ENCODE measurements at places on chromosomes 3 and 15.

DNA sequence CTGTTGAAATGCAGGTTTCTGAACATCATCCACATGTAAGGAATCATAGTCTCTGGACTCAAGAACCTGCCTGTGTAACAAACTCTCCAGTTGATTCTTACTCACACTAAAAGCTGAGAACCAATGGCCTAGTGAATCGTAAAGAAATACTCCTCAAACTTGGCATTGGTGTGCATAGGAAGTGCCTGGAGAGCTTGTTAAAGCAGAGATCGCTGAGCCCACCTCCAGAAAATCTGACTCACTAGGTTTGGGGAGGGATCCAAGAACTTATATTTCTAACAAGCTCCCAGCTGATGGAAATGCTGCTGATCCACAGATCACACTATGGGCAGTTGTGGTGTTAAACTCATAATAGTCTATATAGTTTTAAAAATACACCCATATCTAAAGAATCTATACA is 55.8 kb upstream of the LMCD1 start:
- no peak for DNase-seq

DNA sequence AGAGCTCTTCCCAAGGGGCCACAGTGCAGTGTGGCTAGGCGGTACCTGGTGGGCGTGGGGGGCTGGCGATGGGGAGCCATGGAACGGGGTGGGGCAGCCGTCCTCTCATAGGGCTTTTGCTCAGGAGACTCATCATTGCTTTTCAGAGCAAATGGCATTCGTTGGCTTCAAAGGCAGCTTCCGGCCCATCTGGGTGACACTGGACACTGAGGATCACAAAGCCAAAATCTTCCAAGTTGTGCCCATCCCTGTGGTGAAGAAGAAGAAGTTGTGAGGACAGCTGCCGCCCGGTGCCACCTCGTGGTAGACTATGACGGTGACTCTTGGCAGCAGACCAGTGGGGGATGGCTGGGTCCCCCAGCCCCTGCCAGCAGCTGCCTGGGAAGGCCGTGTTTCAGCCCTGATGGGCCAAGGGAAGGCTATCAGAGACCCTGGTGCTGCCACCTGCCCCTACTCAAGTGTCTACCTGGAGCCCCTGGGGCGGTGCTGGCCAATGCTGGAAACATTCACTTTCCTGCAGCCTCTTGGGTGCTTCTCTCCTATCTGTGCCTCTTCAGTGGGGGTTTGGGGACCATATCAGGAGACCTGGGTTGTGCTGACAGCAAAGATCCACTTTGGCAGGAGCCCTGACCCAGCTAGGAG is 40.8 kb downstream of the MESD start:
- no peak for DNase-seq

DNA sequence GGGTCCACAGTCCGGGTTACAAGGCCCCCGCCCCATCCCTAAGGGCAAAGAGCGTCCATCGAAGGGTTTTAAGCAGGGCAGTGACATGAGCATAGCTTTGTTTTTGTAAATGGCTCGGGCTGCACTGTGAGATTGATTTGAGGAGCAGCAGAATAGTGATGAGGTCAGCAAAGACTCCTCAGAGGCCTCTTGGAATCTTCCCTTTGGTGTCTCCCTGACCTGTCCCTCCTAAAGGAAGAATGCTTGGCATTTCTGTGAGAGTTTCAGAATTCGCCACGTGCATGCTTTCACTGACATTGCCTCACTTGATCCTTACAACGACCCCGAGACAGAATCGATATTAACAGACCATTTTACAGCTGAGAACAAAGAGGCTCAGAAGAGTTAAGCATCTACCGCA is 20.3 kb downstream of the LAMP3 start:
- no peak for DNase-seq

- DNase-seq: peak; percentile 81
Observed at GRCh38 chr15:66151809-66152208, 101.7 kb downstream of the MEGF11 start.

DNA sequence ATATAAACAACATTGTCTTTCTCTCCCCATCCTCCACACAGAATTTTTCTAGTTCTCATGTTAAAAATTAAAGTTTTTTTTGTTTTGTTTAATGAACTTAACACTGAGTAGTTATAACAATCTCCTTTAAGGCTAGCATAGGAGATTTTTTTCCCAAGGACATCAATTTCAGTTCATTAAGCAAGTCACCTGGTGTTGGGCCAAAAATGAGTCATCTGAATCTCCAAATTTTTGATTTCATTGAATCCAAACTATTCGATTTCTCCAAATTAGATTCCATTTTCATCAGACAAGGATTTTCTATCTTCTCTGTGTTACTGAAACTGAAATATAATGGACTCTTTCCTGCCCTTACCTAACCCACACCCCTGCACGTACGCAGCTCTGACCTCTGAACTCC is 631.4 kb upstream of the MDFIC2 start:
- no peak for DNase-seq

DNA sequence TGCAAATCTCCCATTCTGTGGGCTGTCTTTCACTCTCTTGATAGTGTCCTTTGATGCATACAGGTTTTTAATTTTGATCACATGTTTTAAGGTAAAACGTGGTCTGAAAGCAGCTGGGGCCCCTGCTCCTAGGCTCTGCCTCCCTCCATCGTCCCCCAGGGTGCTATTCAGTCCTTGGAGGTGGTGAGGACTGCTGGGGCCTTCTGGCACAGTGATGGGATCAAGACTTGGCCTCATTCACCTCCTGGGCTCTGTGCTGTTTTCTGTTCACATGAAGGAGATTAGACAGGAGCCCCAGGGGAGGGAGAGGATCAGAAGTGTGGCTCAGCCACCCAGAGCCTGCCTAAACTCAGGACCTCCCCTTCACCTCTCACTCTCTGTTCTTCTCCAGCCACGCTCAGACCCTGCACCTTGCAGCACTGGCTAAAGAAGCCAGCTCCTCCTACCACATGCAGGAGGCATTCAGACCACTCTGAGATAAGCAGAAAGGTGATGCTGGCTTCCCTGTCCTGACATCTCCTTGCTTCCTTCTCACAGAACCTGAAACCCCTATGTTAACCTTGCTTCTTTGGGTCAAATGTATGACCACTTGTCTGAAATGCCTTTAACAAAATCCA is 43.9 kb downstream of the PAQR5 start:
- DNase-seq: no peak

DNA sequence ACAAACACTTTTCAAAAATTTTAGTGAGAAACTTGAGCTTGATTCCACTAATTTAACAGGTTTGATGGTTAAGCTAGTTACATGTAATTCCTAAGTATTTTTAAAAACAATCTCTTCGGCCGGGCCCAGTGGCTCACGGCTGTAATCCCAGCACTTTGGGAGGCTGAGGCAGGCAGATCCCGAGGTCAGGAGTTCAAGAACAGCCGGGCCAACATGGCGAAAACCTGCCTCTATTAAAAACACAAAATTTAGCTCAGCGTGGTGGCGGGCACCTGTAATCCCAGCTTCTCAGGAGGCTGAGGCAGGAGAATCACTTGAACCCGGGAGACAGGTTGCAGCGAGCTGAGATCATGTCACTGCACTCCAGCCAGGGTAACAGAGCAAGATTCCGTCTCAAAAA is 25.3 kb downstream of the TRA2B start:
- DNase-seq: no peak

- peak; percentile 28 for DNase-seq
Observed at GRCh38 chr15:92277776-92278175, 115.9 kb upstream of the ST8SIA2 start.

- DNase-seq: no peak
Observed at GRCh38 chr3:17023006-17023664, 138.4 kb downstream of the PLCL2 start.

DNA sequence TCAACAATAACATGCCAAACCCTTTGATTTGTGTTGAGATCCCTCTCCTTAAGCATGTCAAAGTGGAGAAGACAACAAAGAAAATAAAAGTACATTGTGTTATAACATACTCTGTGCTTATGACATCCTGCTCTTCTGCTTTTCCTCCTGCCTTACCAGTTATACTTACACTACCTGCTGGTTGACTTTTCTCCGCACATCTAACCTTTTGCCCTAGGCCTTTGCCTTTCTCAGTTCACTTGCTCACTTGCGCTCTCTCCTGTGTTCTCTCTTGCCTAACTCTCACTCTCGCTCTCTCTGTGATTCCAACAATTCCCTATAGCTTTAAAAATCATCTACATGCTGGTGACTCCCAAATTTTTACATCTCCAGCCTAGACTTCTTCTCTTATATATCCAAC is 5.7 kb downstream of the DNAH12 start:
- DNase-seq: no peak

DNA sequence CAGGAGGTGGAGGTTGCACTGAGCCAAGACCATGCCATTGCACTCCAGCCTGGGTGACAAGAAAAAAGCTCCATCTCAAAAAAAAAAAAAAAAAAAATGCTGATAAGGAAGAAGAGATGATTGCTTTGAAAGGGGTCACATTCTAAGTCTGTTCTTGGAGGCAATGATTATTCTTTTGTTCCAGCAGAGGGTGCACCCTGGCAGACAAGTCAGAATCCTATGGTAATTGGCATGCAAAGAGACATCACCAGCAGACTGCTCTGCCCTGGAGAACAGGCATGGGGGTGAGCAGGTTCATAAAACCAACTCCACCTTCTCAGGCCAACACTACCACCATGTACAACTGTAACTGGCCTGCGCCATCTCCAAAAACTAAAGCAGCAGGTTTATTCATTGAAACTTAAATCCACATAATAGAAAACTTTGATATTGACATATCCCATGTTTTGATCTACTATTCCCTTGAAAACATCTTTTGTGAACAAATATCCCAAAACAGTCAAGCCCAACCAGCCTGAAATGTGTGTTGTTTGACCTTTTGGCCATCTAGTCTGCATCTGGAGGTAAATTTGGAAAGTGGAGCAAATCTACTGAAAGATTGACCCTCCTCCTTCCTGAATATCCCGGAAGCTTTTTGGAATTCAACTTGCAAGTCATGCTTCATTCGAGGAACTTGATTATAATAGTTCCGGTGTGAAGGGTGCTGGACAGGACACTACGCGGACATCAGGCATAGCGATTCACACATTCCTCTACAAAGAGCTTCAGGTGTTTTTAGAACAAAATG is 100.3 kb downstream of the MECOM start:
- DNase-seq: no peak

- DNase-seq: no peak
Observed at GRCh38 chr3:169658311-169658931, 5.1 kb downstream of the MECOM start.

DNA sequence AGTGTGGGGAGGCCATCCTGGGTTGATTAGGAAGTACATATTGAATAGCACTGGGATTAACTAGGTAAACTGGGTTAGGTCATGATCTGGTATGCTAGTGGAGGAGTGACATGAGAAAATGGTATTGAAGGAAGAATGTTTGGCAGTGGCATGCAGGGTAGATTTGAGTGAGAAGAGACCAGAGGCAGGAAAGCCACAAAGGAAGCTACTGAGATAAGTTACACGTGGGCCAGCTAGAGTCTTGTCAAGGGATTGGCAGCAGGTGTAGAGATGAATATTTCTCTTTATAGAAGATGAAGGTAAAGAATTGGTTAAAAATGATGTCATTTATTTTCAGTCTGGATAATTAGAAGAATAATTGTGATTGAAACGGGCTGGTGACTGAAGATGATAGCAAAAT is 91.0 kb upstream of the TPRG1 start:
- DNase-seq: no peak

GRCh38 chr15:77563623-77564156 is 69.0 kb downstream of the LINGO1 start:
- no peak for DNase-seq

- DNase-seq: no peak
Observed at GRCh38 chr3:49641921-49642707, 32.0 kb upstream of the APEH start.

DNA sequence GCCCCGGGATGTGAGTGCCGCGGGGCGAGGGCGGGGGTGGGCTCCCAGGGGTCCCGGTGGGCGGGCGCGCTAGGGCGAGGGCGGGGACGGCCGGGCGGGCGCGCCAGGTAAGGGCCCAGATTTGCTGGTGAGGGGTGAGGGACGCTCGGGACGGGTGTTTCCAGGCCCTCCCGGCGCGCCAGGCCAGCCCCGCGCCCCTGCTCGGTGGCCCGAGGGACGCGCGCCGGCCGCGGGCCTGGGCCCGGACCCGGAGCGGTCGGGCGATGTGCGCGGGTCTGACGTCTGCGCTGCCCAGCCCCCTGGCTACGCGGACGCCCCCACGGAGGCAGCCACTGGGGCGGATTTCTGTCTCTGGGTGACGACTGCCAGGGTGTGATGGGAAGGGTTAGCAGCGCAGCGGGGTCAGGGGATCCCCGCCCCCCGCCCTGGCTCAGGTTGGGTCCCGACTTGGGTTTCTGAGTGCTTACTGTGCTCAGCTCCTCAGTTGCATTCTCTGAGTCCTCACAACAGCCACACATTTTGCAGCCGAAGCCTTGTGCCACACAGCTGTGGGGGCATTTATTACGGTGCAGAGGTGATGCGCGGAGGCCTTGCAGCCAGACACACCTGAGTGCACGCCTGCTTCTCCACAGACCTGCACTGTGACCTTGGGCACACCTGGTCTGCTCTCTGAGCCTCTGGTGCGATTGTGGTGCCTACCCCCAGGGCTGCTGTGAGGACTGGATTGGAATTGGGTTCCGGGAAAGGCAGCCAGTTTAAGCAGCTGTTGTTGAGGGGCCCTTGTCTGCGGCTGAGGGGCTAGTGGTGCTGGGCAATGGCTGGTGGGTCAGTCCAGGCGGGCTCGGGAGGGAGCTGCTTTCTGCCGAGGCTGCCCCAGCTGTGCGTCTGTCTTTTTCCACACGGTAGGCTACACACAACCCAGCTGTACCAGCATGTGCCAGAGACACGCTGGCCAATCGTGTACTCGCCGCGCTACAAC is 523 bp downstream of the HDAC11 start:
- no peak for DNase-seq

DNA sequence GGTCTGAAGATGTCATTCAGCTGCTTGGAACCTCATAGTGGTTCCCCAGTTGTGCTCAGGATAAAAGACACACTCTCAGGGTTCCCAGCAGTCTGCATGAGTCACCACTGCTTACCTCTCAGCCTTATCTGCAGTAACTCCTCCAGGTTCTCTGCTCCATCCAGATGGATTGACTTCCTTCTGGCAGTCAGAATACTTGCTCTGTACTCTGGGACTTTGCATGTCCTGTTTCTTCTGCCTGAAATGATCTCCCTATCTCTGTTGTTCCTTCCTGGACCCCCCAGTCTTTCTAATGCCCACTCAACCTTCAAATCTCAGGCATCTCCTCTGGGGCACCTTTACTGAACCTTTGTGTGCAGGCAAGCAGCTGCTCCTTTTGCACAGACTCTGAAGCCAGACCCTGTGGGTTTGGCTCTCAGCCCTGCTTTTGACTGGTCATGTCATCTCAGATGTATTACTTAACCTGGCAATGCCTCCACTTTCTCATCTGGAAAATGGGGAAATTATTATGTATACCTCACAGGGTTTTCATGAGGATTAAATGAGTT is 38.4 kb downstream of the ITPR1 start:
- DNase-seq: no peak

DNA sequence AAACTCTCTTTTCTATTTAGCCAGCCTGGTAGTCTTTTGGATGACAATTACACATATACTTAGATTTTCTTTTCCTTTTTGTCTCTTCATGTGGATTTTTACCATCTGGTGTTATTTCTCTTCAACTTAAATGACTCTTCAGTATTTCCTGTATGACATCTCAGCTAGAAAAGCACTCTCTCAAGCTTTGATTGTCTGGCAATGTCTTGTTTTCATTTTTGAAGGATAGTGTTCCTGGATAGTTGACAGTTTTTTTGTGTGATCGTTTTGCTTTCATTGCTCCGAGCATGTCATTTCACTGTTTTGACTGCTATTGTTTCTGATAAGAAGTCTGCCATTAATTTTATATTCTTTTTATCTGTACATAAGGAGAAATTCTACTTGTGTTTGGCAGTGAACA is 766.4 kb downstream of the AGBL1 start:
- DNase-seq: no peak

- DNase-seq: no peak
Observed at GRCh38 chr3:105647047-105647446, 221.8 kb downstream of the CBLB start.
